Mammary epithelial cell (primary cell): ENCODE measurements at places on chromosomes 3 and 15.

DNA sequence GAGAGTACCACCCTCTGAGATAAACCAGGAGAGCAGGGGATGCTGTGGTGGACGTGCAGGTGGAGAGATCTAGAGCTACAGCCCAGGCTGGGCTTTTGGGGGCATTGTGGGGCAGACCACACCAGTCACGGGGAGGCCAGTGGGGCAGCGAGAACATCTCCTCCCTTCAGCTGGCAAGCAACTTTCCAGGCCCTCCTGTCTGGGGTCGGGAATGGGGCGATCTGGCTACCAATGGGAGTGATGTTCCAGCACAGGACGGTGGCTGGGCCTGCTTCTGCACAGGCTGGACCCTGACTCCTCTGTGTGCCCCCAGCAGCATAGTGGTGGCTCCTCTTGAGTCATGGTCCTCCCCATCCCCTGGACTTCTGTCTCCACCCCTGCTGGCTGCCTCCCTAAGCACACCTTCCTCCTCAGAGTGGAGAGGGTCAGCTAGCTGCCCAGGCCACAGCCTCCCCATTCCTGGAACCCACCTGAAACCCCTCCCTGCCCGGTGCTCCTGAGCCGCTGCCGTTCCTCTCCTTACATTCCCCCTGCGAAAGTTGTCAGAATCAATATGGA lies 16.1 kb downstream of the IRAK2 start:
- no peak for DNase-seq

- DNase-seq = no peak
Measured at GRCh38 chr3:178263236-178263916, 272.9 kb upstream of the KCNMB2 start.

DNA sequence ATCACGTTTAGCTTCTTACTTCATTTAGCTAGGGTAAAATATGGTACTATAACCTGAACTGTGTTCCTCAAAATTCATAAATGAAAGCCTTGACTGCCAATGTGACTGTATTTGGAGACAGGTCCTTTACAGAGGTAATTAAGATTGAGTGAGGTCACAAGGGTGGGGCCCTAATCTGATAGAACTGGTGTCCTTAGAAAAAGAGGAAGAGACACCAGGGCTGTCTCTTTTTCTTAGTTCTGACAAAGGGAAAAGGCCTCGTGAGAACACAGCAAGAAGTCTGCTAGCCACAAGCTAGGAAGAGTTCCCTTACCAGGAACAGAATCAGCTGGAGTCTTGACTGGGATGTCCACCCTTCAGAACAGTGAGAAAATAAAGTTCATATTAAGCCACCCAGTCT lies 162.7 kb downstream of the GMNC start:
- no peak for DNase-seq

DNA sequence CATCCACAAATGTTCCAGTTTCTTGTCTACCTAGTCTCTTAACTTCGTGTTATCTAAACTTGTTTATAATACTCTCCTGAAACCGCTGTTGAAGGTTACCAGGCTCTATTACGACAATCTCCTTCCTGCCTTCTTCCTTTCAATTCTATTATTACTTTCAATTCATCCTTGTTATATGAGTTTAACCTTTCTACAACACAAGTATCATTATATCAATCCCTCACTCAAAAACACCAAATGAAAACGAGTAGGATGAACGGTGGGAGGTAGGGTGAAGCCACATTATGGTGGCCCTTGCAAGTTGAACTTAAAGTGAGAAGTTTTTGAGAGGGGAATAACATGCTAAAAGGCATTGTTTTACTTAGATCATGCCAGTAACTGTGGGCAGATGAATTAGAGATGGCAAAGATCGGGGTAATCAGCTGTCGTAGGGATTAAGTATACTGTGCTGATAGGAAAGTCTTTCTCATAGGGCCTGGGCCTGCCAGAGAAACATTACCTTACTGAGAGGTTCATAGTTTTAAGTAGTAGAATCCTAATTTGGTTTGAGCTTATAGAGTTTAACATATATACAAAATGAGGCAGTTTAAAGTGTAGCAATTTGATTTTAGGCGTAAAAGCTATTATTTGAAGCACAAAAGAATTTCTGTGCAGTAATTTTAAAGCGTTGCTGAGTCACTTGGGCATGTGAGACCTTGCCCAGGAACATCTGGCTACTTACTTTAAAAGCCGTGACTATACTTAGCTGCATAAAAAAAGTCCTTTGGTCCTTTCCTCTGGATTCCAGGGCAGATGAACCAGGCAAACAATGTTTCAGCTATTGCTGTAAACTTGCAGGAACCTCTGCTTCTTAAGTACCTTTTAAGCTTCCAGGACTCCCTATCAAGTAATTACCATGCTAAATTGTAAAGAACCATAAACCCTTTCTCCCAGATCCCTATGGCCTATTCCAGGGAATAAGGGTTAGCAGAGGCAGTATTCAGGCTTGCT lies 3.3 kb upstream of the CEP97 start:
- peak; percentile 71 for DNase-seq
